ENCODE measurements at places on chromosomes 13 and 19.

- DNase-seq, result no peak
These were observed 69.4 kb downstream of the PSPC1 start for GRCh38 chr13:19713186-19713965.

DNA sequence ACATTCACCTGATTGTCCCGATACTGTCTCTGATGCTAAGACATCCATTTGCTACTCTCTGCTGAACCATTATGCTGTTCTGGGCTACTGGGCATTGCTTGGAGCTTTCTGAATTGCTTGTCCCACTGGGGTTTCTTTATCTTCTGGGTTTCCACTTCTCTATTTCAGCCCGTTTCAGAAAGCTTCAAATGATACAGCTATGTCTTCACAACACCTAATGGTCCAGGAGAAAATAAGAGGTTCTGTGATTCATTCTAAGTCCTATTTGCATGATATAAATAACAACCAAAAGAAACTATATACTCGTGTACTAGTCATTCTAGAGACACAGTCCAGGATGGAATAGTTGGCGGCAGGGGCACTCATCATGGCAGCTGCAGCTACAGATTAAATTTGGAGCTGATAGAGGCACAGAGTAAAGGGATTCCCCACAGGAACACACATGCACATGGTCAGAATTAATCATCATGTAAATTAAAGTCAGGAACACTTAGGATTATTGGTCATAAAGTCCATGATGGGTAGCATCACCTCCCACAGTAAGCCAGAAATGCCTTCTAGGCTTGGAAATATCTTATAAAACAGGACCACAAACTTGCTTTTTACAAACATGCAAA lies 33.3 kb upstream of the SCEL start:
- DNase-seq, result no peak

GRCh38 chr13:112877539-112877938 lies 91.5 kb upstream of the MCF2L start:
- no peak for DNase-seq

GRCh38 chr19:42563352-42564210 lies 31.1 kb downstream of the CEACAM8 start:
- no peak for DNase-seq

- no peak for DNase-seq
These were observed 43.7 kb downstream of the TMEM255B start for GRCh38 chr13:113802761-113803160.

DNA sequence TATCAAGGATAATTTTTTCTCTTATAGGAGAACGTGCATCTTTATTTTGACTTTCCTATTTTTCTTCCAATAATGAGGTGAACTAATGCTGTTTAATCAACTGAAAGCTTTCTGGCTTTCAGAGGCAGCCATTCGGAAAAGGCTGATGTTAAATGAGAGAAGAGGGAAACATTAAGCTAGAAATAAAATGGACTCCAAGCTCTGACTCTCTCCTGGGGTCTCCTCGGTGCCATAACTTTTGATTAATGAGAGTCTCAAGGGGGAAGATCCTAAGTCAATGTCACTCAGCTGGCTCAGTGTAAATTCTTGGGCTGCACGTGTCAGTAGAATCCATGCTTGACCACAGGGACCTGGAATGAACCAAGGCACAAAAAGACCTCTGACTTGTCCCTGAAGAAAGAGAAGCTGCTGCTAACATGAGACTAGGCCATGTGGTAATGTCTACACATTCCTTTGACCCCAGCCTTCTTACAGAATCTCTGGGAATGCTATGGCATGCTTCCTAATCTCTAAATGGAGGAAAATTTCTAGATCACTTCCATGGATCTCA lies 152.2 kb upstream of the RFC3 start:
- no peak for DNase-seq

DNA sequence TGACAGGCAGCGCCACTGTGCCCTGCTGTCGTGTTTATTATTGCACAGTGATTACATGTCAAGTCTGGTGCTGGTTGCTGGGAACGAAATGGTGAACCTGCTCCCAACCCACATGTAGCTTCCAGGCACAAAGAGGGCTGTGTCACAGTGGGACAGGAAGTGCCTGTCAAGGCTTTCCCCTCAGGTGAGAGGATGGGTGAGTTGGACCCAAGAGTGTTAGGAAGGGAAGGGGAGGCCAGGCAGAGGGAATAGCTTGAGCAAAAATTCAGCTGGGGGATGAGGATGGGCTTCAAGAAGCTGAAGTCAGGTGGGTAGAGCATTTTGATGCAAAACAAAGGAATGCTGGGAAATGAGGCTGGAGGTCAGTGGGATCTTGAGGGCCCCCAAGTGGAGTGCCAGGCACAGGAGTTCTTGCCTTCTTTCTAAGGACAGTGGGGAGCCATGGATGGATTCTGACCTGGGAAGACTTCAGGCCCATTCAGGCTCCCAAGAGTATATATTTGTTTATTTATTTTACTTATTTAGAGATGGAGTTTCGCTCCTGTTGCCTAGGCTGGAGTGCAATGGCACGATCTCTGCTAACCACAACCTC lies 8.5 kb upstream of the QTRT1 start:
- DNase-seq, result no peak

DNA sequence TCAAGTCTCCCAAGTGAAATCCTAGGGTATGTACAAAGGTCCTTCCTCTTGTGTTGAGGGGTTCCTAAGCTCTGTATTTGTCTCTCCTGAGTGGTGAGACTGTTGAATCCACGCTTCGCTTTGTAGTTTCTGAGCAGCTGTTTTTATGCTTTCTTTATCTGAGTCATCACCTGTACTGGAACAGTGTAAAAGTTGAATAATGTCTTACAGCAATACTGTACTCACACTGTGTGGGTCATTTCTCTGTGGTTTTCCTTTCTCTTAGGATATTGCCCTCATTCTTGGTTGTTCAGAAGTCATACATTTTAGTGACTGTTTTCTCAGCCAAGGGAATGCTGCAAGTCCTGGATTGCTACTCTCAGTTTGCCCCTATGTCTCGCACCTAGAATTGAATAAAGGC lies 1596.6 kb downstream of the SLITRK5 start:
- no peak for DNase-seq

DNA sequence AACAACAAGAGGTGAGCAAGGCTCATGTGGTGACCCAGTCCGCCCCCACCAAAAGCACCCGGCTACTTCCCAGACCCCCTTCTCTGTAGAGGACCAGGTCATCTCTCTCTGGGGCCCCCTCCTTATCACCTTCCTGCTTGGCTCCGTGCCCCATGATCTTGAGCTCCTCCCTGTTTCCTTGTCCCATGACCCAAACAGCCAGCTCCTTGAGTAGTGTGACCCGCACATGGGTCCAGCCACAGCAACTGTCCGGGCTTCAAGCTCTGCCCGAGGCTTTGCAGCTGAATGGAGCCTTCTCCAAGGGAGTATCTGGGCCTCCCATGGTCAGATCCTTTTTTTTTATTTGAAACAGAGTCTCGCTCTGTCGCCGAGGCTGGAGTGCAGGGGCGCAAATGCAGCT lies 61.8 kb downstream of the MYO9B start:
- DNase-seq, result no peak

DNA sequence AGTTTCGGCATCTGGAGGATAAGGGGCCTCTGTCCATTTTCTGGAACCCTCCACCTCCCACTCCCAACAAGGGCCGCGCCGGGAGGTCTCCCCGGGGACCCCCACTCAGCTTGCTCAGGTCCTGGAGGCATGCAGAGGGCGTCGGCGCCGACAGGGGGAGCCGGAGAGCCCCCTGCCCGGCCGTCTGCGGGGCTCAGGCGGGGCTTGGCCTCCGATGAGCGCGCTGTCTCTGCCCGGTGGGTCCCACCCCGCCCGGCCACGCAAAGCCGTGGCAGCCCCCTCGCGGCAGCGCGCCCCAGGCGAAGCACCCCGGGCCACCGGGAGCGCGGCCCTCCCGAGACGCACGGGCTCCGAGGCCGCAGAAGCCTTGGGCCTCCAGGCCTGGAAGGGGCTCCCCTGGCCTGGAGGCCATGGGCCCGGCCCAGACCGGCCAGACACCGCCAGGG lies 149.7 kb upstream of the ZNF536 start:
- no peak for DNase-seq

- DNase-seq, result no peak
These were observed 43.7 kb upstream of the LDLR start for GRCh38 chr19:11045536-11045935.

GRCh38 chr13:43388282-43389034 lies 365.1 kb downstream of the DNAJC15 start:
- DNase-seq, result no peak

DNA sequence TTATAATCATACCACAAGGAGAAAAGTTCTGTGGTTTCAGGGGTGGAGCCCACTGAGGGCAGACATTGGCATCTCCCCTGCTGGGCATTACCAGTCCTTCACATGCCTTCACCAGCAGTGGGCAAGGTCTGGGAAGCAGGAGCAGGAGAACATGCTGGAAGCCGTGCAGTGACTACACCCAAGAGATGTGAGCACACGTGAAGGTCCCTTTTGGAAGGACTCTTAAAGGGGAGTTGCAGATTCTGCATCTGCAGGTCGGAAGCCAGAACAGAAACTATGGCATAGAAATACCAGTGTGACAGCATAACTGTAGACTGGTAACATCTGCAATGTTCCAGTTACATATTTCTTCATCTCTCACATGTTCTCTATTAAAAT lies 26.9 kb upstream of the KL start:
- DNase-seq, result no peak

DNA sequence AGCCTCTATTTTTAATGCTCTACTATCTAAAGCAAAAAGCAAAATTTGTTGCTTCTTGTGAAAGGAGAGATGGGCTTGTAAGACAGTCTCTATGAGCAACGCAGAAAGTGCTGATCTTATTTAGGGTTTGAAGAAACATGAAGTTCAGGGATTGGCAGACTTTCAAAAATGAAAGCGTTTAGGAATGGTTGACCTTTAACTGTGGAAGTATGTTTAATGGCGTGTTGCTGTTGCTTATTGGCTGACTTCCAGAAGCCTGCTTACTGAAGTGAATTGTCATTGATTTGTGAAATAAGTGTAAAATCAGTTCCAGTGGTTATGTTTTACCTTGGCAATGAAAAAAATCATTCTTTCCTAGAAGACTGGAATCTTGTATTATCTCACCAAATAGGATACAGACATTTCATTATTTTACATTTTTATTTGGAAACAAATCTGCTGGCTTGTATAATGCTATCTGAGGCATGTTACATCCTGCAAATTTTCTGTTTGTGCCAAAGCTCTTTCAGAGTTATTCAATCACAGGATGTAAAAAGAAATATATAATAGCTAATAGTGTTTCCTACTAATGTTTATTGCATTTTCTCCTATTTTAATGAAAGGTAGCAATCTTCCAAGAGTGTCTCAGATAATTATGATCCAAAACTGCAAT lies 221.3 kb upstream of the SLITRK6 start:
- DNase-seq, result no peak

DNA sequence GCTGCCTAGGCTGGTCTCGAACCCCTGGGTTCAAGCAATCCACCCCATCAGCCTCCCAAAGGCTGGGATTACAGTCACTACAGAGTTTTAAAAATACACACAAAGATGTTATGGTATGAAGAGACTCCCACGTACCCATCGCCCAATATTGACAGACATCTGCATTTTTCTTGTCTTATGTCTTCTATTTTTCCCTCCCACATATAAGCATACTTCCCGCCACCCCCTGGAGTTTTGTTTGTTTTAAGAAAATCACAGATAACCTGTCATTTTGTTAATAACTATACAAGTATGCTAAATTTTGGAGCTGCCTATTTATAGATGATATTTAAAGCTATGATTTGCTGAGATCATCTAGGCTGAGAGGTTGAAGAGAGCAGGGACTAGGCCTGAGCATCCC lies 6.2 kb upstream of the SMG9 start:
- no peak for DNase-seq

DNA sequence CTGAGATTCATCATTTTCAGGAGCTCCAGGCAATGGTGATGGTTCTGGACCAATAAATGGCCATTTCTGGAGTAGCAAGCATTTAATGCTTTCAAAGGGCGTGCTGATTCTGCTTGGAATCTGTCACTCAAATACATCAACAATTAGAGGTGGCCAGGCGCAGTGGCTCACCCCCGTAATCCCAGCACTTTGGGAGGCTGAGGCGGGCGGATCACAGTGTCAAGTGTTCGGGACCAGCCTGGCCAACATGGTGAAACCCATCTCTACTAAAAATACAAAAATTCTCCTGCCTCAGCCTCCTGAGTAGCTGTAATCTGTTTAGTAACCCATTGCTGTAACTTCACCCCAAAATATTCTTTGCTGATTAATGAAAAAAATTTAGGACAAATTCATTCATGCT lies 1574.2 kb downstream of the EFNB2 start:
- DNase-seq, result no peak

DNA sequence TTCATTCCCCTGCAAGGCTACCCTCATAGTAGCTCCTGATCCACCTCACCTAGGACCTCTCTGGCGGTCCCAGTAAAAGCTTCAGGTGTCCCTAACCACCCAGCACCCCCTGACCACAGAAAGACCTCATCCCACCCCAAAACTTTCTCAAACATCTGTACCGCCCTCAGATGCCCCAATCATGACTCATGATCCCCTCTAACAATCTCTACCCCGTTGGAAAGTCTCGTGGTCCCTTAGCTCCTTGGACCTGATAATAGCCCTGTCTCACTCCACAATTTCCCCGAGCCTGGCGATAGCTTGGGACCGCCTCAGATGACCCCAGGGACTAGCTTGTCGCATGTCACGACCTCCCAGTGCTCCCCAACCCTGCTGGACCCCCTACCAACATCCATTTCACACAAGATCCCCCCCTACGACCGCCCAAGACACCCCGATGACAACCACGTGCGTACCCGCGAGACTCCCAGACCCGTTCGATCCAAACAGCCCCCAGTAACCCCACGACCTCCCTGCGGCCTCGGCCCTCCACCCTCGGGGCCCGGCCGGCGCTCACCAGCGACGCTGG lies 450 bp downstream of the NDUFA11 start:
- DNase-seq, result no peak

DNA sequence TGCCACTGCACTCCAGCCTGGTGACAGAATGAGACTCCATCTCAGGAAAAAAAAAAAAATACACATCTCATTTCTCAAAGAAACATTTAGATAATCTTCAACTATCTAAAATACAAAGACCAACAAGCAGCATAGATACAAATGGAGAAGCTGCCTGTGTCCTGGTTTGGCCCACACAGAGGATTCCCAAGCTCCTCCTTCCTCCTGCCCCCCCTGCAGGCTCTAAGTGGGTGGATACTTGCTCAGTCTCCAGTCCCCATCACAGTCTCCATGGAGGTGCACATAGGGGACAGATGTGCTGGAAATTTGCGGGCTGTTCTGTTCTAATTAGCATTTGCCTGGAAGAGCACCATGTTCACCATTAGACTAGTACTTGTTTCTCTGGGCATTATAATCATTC lies 59.9 kb downstream of the ABCC4 start:
- no peak for DNase-seq

DNA sequence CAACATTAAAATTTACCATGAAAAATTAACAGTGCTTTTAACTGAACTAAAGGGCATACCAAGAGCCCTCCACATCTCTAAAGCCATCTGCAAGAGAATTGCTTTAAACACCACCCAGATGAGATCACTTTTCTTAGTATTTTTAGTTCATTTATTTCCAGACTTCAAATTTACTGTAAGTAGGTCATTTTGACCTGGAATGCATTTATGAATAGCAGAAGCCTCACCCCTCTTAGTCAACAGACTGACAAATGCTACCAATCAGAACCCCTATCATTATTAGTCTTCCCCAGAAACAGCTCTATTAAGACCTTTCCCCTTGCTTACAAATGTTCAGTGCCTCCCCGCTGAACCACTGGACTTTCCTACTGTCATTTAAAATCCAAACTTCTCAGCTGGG lies 27.3 kb downstream of the RUBCNL start:
- no peak for DNase-seq

- no peak for DNase-seq
These were observed 523.7 kb upstream of the HTR2A start for GRCh38 chr13:47420568-47420967.

GRCh38 chr19:42202290-42202880 lies 15.1 kb downstream of the DEDD2 start:
- no peak for DNase-seq

All from activated naive CD8-positive, alpha-beta T cell treated with anti-CD3 and anti-CD28 coated beads, Interleukin-2, amount 50 U/mL, for 16 hours (primary cell).